ENCODE measurements at places on chromosomes 3 and 15.

DNA sequence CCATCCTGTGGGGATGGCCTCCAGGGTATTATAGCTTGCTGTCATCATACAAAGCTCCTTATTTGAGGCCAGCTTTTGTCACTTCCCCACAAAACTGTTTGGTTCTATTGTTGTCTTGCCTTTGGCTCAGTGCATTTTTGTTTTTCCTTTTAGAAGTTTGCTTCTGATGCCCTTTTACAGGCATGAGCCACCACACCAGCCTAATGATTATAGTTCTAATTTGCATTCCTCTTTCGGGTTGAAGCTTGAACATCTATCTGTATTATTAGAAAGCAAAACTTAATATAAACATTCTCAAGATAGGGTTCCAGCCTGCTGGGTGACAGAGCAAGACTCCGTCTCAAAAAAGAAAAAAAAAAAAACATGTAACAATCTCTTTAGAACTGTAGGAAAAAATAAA lies 39.8 kb downstream of the SMARCC1 start:
- DNase-seq: no peak

GRCh38 chr15:73030122-73030679 lies 22.1 kb upstream of the NEO1 start:
- DNase-seq: no peak

DNA sequence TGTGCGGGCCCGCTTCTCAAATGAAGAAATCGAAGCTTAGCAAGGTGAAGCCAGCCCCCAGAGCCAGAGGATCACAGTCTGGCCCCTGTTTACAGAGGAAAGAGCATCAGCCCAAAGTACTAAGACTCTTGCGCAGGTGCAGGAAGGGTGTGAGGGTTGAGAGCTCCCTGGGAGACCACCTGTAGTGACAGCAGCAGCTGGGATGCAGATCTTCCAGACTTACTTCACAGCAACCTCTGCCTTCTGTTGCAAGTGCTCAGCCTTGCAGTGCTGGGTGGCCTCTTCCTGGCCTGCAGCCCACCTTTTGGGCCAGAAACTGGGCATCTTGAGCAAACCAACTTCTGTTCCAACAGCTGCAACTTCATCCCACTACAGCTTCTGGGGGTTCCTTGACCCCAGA lies 19.7 kb downstream of the SPATA12 start:
- DNase-seq: no peak

GRCh38 chr3:194326192-194326967 lies 24.7 kb downstream of the CPN2 start:
- DNase-seq: no peak

DNA sequence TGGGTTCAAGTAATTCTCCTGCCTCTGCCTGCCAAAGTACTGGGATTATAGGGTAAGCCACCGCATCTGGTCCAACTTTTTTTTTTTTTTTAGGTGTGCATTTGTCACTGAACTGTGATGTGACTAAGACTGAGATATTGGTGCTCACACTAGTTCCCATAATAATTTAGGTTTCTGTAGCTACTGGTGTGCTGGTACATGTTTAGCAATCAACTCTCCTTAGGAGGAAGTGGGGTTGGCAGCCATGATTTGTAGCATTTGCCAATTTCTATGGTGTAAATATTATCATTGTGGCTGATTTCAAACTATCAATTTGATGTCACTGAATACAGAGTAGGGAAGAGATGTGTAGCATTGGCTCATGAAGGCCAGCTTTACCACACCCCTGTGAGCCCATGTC lies 372.7 kb downstream of the EDEM1 start:
- no peak for DNase-seq

DNA sequence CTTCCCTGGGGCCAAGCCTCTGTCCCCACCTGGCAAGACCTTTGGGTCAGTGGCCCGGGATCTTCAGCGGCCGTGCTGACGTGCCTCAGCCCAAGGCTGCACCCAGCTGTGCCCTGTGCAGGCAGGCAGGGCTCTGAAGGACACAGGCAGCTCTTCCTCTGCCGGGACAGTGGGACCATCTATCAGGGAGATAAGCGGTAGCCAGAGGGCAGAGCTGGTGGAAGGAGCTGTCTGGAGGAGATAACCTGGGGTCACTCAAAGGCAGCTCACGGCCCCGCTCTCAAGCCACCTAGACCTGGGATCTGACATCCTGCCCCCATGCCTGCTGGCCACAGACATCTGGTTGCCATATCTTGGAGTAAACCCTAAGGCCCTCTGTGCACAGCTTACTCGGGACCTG lies 27.3 kb downstream of the DUSP7 start:
- no peak for DNase-seq

- no peak for DNase-seq
Measured at GRCh38 chr3:15635121-15635661, 33.6 kb downstream of the BTD start.

- no peak for DNase-seq
Measured at GRCh38 chr15:58294681-58295254, 137.0 kb upstream of the LIPC start.

- DNase-seq: no peak
Measured at GRCh38 chr3:127709320-127710060, 36.7 kb downstream of the ABTB1 start.

DNA sequence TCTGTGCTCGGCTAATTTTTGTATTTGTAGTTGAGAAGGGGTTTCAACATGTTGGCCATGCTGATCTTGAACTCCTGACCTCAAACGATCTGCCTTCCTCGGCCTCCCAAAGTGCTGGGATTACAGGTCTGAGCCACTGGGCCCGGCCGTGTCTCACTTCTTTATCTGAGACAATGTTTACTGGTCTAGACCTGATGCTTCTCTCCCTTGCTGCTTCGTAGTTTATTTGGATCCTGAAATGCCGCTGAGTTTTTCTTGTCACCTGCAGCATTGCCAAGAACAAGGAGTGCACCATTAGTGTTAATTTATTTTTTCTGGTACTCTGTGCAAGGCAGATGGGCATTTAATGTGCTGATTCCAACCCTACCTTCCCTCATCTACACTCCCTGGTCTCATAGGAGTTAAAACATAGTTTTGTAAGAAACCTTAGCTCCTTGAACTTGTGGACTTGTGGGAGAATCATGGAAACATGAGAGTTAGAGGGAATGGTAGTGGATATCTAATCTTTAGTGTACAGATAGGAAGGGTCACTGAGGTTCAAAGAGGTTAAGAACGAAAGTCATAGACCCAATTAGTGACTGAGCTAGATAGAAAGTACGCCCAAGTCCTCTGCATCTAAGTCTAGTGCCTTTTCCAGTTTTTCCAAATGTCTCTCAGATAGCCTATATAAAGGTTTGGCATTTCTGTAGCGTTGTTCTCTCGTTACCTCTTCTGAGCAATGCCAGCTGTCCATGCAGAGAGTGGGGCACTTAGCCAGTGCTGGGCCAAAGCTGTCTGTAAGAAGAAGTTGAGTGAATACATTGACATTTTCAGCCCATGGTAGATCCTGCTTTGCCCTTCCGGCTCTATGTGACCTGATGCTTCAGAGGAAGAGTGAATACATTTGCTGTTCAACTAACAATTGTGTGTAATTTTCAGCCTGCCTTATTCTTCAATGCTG lies 244.1 kb downstream of the LPP start:
- DNase-seq: no peak

- DNase-seq: no peak
Measured at GRCh38 chr15:76802411-76802810, 102.7 kb downstream of the SCAPER start.

- no peak for DNase-seq
Measured at GRCh38 chr15:83203543-83203942, 4.1 kb downstream of the HDGFL3 start.

DNA sequence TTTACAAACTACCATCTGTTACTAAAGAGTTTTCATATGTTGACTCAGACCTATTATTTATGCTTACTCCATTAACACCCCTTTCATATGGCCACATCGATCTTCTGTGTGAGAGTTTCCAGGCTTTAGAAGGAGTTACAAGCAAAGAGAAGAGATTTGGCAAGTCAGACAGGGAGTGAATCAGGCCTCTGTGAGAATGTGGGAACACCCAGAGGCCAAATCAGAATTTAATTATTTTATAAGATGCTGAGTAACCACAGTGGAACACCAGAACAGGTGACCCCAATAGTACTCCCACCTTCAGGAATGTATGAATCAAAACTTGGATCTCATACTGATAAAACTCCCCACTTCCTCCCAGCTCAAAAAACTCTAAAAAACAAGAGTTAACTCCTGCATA lies 42.0 kb downstream of the IFT57 start:
- no peak for DNase-seq

DNA sequence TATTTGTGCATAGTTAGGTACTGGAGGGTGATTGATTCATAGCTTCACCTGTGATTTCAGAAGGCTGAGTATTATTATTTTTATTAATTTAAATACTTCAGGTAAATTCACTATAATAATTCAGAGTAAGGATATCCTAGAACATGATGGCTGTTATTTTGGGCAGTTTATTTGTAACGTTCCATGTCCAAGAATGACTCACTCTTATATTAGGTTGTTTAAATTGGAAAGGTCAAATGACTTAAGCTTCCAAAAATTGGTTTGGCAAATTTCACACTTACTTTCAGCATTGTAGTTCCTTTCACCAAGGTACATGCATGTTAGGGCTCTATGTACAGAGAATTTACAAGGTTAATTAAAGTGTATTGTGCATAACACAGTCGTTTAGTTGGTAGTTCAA lies 120.2 kb downstream of the EPHA3 start:
- DNase-seq: no peak

GRCh38 chr3:152524198-152525140 lies 255.7 kb downstream of the MBNL1 start:
- DNase-seq: peak; percentile 54

- no peak for DNase-seq
Measured at GRCh38 chr3:179765396-179765795, 112.6 kb downstream of the USP13 start.

GRCh38 chr3:139251529-139251928 lies 92.3 kb upstream of the MRPS22 start:
- DNase-seq: no peak

DNA sequence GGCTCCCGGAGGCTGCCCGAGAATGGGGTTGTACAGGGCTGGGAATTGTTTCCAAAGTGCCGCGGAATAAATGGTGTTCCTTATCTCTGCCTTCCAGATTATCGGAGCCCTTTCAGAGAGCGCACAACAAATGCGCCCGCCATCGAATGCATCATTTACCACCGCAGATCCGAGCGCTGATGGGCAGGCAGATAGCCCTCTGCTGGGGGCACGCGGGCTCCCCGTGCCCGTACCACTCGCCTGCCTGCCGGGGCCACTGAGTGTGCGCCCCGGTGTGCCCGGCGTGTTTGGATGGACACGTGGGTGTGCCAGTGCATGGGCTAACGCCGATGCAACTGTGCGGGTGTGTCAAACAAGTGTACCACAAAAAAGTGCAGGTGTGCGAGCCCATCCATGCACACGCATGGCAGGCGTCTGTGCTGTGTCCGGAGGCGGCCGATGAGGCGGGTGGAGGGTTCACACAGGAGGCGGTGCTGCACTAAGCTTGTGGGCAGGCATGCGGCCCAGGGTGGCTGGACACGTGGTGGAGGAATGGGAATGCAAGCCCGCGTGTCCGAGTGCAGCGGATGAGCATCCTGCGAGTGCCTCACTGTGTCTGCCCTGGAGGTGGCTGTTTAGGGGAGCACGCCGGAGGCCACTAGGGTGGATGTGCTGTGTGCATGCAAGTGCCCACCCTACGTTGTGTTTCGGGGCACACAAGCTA lies 3.8 kb upstream of the GATA2 start:
- peak; percentile 43 for DNase-seq

- no peak for DNase-seq
Measured at GRCh38 chr15:64023220-64023619, 23.1 kb downstream of the DAPK2 start.

DNA sequence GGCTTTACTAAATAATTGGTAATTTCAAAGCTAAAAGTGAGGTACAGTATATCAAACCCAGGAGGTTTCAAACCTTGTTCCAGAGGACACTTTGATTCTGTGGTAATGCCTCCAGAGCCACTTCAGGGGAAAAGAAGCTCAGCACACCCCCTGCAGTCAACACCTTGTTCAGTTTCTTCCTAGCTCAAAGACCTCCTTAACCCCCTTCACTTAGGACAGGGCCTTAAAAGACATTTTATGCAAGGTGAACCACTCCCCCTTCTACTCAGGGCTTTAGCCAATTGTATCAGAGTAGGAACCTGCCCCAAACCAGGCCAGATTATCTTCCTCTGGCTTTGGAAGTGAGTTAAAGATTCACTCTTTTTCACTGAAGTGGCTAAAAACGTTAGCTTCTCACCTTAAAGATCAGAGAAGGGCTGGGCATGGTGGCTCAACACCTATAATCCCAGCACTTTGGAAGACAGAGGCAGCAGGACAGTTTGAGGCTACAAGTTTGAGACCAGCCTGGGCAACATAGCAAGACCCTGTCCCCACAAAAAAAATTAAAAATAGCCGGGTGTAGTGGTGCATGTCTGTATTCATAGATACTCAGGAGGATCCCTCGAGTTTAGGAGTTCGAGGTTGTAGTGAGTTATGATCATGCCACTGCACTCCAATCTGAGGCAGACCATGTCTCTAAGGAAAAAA lies 3.4 kb downstream of the DENND6A start:
- DNase-seq: no peak

- DNase-seq: no peak
Measured at GRCh38 chr3:155763870-155764463, 19.1 kb upstream of the PLCH1 start.

GRCh38 chr3:190621927-190622326 lies 108.0 kb downstream of the IL1RAP start:
- DNase-seq: no peak

DNA sequence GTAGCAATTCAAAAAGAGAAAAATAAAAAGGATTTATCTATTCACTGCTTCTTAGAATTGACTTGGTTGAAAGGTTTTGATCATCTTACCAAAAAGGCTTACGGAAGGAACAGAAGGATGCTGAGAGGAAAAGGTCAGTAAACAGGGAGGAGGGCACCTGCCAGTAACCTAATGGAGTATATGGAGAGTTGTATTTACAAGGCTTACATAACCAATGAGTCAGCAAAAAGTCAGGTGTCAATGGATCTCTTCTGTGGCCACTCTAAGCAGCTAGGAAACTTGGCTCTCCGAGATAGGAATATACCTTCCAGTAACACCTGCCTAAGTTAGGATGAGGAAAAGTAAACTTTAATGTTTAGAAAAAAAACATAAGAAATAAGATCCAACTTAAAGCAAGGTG lies 80.5 kb upstream of the PLXND1 start:
- DNase-seq: no peak

DNA sequence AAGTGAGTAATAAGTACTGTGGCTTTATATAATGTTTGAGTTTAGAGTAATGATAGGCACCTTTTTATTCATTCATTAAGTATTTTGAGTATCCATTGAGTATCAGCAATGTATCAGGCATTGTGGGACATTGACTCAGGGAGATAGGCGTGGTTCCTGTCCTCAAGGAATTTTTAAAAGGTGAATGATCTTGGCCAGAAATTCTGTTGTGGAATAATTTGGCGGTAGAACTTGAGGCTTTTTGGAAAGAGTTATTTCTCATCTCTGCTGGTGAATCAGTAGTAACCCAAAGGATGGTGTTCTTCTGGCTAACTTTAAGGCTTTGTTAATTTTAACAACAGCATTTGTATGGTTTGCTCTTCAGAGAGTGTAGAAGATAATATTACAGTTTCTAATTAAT lies 2.0 kb downstream of the RAB7A start:
- DNase-seq: no peak
